Stimulated activated CD8-positive, alpha-beta memory T cell treated with anti-CD3 and anti-CD28 coated beads, Interleukin-15, amount 100 ng/mL, for 24 hours (primary cell): ENCODE measurements at places on chromosomes 1 and 21.

DNA sequence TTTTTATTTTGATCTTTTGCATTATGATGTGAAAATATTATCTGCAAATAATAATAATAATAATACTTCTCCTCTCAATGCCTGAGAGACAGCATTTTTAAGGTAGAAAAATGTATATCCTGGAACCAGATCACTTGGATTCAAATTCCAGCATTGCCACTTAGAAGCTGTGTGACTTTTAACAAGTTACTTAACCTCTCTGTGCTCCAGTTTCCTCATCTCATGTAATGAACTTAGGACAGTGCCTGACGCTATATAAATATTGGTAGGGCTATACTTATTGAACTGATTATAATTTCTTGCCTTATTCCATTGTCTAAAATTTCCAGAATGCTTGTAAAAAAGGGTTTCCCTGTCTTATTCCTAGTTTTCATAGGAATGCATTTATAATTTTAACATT, 137.2 kb downstream of the IGSF21 start:
- no peak for DNase-seq

- DNase-seq: no peak
Observed at GRCh38 chr1:36555041-36555440, 72.3 kb upstream of the CSF3R start.

DNA sequence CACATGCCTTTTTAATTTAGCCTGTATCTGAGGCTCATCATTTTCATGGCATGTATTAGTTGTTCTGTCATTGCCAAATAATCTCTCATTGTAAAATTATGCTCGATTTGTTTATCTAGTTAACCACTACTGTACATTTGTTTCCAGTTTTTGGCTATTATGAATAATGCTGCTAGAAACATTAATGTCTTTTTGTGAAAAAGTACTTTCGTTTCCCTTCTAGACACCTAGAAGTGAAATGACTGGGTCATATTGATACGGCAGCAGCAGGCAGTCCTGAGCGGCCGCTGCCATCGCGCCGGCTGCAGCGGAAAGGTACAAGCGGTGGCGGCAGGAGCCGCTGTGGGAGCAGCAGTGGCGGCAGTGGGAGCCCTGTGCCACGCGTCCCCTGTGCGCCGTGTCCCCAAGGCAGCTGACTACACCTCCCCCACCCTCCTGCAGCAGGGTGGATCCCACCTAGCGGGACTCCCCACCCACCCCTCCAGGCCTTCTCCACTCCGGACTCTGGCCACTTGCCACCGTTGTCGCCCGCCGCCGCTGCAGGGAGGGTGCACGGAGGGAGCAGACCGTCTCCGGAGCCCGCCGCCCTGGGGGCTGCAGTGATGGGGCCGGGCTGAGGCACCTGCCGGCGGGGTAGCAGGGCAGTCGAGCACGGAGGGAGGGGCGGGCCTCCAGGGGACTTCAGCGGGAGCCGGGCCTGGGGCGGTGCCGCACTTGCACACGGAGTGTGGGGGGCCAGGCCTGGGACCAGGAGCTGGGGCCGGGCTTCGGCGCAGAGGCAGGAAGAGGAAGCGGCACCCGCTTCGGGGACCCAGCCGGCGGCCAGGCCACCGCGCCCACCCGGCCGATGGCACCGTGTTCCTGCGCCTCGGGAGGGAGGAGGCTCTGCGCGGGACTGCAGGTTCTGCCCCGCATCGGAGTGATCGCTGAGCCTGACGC, 66.8 kb upstream of the RGS7 start:
- no peak for DNase-seq

- no peak for DNase-seq
Observed at GRCh38 chr1:61506944-61507500, 217.9 kb downstream of the TM2D1 start.

- no peak for DNase-seq
Observed at GRCh38 chr1:183002797-183003196, 20.4 kb upstream of the LAMC1 start.

GRCh38 chr1:87017998-87018672, 103.7 kb downstream of the HS2ST1 start:
- no peak for DNase-seq
